CD4-positive, alpha-beta T cell treated with Interleukin-2 at 100 ng/mL for 4 hours (primary cell): ENCODE measurements at places on chromosomes 3 and 15.

DNA sequence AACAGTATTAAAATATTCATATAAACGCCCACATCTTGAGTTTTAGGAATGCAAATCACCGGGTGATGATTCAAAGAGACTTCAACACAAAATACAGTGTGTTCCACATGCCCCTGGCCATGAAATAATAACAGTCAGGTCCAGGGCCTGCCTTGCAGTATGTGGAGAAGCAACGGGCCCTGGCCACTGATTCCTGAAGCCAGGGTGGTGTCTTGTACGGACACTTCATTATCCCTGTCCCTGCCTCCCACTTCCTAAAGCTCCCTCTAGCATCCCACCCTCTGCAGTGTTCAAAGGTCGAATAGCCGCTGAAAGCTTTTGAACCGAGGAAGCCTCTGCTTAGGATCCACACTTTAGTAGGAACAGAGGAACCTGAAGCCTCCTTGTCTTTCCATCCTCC is 50.4 kb upstream of the PCSK6 start:
- DNase-seq, result no peak

DNA sequence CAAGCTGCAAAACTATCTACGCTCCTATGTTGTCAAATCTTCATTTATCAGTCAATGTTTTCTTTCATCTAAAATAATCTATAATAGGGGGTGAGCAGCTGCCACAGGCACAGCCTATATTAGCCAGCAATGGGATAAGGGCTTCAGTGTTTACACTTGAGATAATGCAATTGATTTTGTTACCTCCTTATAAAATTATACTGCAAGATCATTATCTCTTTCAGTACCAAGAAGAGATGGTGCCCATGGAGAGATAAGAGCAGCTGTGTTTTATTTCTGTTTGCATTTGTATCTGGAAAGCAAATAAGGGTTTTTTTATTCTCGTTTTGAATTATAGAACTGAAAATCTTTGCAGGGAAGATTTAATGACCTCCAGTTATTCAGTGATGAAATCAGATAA is 68.9 kb downstream of the PLD1 start:
- DNase-seq, result no peak

DNA sequence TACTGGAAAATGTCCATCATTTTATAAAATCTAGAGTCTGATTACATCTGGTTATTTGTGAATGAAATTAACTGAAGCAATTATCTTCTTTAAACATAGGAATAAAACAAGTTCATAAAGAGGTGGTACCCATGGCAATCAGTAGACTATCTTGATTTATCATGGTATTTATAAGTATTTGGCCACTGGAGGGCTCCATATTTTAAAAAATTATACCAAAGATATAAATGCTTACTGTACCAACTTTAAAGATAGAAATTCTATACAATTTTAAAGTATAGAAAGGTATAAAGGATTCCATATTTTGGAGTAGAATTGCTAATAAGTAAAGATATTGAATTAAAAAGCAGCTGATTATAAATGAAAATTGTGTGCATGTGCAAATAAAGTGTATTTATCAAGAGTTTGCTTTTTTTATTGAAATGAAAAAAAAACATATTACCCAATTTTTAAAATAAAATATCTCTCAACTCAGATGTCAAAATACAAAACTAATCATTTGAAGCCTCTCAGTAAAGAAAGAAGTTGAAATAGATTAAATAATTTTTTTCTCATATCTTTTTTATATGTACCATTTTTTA is 105.3 kb downstream of the BBX start:
- DNase-seq, result no peak

- DNase-seq, result no peak
Measured at GRCh38 chr3:112481302-112481721, 18.0 kb downstream of the BTLA start.

GRCh38 chr3:98894791-98895576 is 6.5 kb downstream of the DCBLD2 start:
- no peak for DNase-seq

DNA sequence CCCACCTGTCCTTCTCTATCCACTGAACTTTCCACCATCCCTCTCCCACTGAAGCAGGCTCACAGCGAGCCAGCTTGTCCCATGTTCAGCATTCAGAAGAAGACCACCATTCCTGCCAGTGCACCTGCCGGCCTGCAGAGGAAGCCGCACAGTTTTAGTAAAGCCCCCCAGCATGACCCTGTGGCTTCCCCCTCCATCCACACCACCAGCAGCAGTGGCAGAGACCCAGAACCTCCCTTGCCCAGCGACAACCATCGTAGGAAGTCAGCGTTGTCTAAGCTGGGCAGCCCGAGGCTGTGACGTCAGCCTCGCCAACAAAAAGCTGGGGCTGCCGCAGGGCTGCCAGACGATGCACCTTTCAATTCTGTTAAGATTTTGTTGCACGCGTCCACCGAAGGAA is 66.6 kb upstream of the TAMM41 start:
- DNase-seq, result no peak

DNA sequence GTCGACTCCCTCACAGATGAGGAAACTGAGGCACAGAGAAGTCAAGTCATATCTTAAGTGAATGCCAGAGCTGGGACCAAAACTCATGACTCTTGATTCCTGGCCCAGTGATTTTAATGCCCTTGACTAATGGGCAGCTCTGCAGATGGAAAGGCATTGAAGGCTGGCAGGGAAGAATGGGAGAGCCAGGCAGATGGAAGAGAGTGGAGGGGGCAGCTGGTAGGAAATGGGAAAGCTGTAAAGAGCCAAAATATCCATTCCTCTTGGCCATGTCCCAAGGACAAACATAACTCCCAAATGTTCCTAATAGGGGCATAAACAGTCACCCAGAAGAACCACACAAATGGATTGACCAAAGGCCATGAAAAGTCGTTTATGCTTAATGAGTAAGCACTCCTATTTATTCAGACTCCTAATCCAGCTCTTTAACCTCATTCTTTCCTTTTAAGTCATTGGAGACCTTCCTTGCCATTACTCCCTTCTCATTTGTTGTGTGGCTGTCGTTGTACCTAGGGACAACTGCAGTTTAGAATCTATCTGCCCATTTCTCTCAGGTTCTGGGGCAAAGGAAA is 330.5 kb upstream of the ROPN1 start:
- no peak for DNase-seq

DNA sequence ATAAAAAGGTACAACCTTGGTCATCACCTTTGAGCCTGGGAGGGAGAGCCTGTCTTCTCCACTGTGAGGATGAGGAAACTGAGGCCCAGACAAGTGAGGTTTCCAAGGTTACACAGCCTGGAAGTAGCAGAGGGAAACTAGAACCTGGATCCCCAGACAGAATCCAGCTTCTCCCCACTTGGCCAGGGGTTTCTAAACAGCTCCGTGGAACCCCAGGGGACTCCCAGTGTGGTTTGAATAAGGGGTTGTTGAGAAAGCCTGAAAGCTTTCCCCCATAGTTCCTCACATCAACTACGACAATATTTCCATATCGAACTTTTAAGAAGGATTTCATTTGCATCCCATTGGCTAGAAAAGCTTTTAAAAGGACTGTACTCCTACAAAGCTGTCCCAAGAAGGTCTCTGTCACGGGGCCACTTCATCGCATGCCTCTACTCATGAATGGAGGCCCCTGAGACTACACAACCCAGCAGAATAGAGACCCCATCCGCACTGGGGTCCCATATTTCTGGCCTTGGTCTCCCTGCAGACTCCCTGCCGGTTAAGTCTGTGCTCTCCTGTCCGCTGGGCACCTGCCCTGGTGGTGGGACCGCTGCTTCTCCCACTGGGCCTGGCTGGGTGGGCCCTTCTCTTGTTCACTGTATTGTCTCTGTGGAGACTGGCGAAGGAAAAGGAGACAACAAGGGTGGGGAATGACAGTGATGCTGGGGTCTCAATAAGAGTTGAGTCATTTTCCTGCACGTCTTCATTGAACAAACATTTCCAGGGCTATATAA is 178.5 kb downstream of the SMAD6 start:
- DNase-seq, result no peak

DNA sequence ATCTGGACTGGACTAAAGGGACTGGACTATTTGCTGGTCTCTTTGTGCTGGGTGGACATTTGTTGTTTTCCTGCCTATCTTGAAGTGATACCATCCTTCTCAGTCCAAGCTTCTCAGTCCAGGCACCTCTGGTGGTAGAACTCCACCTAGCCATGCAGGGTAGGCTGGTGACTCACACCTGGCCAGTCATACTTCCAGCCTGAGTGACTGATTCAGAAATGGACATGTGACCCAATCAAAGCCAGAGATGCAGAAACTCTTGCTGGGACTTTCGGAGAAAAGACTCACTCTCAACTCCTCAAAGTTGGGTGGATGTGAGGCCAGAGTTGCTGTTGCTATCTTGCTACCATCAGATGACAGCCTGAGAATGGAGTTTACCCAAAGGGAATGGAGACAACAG is 5.6 kb upstream of the ASB14 start:
- DNase-seq, result no peak
